ENCODE measurements at places on chromosomes 4 and X.

DNA sequence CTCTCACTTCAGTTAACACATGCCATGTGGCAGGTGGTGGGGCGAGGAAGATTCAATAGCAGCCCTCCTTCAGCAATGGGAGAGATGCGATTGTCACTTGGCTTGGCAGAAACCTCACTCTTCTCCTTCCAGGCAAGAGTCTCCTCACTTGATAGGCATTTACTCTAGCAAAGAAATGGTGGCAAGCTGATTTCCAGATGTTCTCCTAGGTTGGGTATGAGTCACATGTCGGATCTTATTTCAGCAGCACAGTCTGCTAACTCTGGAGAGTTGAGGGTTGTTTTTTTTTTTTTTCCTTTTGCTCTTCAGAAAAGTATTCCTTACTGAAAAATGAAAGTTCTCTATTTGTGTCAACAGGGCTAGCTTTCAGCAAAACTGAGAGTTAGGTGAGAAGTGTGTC is 119.5 kb upstream of the CHRDL1 start:
- DNase-seq, result no peak

DNA sequence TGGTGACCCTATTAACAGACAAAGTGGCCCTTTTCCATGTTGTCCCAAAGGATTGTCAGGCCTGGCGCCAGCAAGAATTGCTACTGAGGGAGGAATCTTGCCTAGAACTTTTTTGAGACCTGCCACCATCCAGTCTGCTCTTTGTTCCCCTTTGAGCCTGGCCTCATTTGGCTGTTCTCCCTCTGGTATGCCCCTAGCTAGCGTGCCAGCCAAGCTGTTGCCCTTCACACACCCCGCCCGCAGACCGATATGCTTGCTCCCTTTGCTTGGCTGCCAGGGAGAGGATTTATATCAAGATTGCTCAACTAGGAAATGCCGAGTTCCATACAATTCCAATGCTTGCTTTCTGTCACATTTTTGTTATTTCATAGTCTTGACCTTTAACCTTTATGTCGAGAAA is 24.4 kb downstream of the IGSF1 start:
- no peak for DNase-seq

GRCh38 chrX:10441464-10441863 is 178.9 kb downstream of the MID1 start:
- no peak for DNase-seq

DNA sequence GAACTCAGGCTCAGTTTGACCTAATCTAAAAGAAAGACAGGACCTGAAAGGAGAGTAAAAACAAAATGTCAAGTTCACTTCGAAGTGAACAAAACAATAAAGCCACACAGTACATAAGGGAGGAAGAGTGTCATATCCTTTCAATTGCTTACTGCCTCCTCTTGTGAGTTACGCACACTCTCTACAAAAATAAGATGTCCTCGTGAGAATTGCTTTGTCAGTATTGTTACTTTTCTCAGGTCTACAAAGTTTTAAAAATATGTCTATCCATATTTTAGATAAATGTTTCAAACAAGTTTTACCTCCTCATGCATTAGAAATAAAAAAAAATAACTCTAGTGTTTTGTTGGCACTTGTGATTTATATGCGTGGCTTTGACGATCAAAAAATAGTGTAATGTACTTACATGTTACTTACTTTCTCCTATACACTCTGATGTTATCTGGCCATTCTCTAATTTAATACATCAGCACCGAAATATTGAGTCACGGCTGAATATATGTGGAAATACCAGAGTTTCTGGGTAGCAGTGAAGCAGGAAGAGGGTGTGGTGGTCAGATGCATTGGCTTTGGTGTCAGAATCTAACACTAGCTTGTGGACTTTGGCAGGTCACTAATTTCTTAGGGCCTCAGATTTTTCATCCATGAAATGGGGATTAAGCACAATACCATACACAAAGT is 8.1 kb upstream of the MRPL1 start:
- no peak for DNase-seq

GRCh38 chrX:135170877-135171519 is at the start of gene CT55:
Gene CT55 (minus strand): TSS chrX:135171398. CDS start chrX:135171171, 227 bp downstream.
- DNase-seq, result no peak

- no peak for DNase-seq
Observed at GRCh38 chr4:57084360-57084759, 25.8 kb downstream of the IGFBP7 start.

DNA sequence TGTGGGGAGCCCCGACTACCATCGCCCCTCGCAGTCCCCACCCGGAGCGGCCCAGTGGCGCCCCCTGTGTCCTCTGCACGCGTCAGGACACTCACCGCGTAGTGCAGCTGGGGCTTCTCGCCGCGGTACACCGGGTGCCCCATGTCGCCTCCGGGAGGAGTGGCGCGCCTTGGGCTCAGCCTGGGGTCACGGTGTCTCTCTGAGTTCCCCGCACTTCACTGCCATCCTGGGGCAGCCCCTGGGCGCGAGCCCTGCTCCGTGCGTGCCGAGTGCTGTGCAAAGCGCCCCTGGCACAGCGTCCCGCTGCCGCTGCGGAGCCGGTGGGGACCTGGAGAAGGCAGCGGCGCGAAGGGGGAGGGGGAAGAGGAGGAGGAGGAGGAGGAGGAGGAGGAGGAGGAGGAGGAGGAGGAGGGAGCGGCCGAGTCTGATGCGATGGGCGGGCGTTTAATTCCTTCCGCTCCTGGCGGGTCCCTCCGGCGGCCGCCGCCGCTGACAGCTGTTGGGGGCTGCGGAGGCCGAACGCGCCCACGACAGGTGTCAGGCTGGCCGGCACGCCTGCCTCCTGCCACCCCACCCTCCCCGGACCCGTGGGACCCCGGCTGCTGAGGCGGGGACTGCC is 134.3 kb downstream of the AMELX start:
- no peak for DNase-seq

GRCh38 chrX:139544591-139544990 is 14.1 kb downstream of the F9 start:
- no peak for DNase-seq

GRCh38 chr4:5206016-5206790 is 154.9 kb downstream of the STK32B start:
- DNase-seq, result no peak

DNA sequence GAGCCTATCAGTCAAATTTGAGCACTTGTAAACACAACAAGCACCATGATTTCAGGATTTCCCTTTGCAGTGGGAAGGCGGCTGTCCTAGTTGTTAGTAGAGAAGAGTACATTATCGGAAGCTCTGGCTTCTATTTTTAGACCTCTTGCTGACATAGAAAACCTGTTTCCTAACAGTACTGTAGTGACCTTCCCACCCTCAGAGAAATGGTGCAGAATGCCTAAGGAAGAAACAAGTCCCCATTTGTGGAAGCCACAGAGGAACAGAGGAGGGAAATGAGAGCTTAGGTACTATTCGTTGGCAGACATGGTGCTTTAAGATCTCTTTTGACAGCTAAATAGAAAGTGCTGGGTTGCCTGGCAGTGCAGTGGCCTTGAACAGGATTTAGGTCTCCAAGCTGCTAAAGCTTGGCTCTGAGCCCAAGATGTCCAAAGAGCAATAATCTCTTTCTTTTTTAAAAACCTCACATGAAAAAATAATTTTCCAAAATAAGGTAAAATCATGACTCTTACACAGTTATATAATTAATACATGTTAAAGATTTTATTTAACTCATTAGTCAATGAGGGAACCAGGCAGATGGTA is 24.9 kb downstream of the GLRA2 start:
- DNase-seq, result no peak

DNA sequence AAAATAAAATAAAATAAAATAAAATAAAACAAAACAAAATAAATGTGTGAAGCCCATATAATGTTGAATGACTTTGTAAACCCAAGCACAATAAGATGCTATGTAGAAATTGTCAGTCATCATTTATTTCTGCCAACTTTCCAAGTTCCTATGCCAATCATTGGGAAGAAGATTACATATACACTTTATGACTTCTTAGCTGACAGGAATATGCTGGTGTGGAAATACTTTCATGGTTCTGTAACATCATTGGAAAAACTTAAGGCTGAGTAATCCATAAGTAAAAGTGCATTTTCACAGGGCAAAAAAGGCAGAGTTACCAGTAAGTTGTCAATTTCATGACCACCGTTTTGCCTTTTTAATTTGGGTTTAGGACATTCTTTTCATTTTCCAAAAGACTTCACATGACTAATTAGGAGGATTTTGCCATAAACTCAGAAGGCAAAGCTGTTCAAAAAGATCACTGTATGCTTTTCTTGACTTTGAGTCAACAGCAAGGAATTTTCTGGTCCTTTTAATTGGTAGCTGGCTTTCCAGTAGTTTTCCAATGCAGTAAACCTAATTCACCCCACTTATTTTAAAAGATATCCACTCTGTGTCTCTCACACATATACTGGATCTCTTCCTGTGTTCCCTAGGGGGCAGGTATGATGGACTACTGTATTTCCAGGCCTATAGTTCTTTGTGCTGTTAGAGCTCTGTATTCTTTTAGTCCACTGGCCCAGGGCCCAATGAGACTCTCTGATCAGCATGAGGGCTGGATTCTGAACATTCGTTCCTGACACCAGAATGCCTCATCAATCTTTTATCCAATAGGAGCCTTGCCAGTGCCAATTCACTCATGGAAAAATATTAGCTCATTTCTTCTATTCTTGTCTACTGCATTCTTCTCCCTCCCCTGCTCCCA is 26.2 kb upstream of the SCRG1 start:
- no peak for DNase-seq

DNA sequence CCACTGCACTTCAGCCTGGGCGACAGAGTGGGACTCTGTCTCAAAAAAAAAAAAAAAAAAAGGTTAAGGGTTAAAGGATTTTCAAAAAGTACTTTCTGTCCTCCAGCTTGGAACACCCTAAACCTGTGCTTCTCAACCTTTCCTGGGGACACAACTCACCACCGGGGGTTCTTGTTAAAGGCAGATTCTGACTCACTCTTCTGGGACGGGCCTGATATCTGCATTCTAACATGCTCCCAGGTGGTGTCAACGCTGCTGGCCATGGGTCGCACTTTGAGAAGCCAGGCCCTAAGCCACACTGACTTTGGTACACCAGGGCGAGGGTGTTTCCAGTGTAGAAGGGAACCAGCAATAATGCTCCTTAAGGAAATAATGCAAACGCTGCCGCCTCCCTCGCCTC is 46.1 kb downstream of the AFAP1 start:
- DNase-seq, result no peak

DNA sequence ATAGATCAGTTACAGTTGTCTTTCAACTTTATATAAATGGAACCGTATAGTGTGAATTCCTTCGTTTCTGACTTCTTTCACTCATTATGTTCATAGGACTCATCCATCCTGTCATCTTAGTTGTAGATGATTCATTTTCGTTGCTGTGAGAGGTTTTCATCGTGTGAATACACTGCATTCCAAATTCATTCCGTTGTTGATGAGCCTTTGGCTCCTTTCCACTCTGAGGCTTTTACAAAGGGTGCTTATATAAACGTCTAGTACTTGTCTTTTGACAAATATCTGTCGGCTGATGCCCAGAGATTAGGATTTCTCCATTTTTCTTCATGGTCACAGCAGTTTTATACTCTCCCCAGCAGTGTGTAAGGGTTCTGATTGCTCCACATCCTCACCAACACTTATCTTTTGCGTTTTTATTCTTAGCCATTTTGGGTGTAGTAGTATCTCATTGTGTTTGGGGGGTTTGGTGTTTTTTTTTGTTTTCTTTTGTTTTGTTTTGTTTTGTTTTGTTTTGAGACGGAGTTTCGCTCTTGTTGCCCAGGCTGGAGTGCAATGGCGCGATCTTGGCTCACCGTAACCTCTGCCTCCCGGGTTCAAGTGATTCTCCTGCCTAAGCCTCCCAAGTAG is 48.6 kb downstream of the LRP2BP start:
- no peak for DNase-seq

GRCh38 chr4:53552711-53553110 is 38.6 kb downstream of the LNX1 start:
- no peak for DNase-seq

- DNase-seq, result no peak
Observed at GRCh38 chr4:8105306-8106100, 53.1 kb downstream of the ABLIM2 start.

- DNase-seq, result no peak
Observed at GRCh38 chr4:158169506-158169905, 3.3 kb downstream of the GASK1B start.

GRCh38 chr4:76447393-76447851 is 12.4 kb downstream of the SHROOM3 start:
- DNase-seq, result no peak

DNA sequence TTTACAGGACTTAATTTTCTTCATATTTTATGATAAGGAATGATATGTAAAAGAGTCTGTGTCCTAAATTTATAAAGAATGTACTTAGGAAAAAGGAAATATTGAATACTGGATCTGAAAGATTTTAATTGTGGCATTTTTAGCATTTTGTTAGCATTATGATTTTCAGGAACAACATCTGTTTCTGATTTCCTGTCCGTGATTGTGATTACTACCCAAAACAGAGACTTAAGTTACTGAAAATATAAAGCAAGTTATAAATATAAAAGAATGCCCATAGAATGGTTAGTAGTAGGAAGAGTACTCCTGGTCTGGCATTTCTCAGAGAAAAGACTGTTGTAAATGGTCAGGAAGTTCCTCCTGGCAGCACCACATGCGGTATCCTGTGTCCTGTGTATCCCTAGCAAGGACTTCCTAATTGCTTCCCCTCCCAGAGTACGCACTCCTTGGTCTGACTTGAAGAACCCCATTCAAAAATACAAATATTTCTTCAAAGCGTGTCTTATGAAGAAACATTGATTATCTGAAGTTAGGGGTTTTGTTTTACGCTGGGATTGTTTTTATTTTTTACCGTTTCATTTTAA is 88.9 kb downstream of the RS1 start:
- DNase-seq, result no peak

- DNase-seq, result no peak
Observed at GRCh38 chrX:40544343-40545266, 36.2 kb upstream of the ATP6AP2 start.

GRCh38 chr4:118867311-118868067 is 21.2 kb upstream of the SYNPO2 start:
- DNase-seq, result no peak

DNA sequence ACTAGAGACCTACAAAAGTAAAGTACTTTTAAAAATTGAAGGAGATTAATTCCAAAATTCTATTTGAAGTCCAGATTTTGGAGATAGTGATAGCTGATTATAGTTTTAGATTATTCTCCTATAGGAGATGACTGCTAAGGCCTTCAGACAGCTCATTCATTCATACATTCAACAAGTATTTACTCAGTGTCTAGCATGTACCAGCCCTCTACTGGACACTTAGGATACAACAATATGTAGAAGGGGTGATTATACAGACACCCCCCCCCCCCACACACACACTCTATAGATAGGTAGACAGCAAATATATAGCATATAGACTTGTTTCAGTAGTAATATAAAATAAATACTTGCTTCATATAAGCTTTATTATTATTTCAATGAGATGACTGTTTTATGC is 60.4 kb upstream of the TAF9B start:
- DNase-seq, result no peak

GRCh38 chr4:55887594-55887993 is 34.1 kb downstream of the EXOC1 start:
- DNase-seq, result no peak

DNA sequence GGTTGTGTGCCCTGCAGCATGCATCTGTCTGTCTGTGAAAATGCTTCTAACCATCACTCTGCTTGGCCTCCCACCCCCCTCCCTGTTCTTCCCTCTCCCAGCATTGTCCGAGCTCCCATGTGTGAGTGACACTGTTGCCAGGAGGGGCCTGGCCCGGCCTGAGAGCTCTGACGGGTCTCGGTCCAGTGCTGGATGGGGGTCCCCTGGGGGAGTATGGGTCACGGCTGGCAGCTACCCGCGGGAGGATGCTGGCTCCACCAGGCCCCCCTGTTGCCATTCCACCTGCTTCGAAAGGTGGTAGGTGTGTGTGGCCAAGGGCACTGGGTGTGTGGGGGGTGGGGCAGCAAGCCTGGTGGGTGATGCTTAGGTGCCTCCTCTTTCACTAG is 3.6 kb downstream of the NLGN3 start:
- no peak for DNase-seq
